Spleen (tissue), 13 donors: ENCODE measurements at places on chromosomes 5 and 9.

GRCh38 chr5:40832345-40832744, 2.7 kb downstream of the RPL37 start:
- no peak for DNase-seq

DNA sequence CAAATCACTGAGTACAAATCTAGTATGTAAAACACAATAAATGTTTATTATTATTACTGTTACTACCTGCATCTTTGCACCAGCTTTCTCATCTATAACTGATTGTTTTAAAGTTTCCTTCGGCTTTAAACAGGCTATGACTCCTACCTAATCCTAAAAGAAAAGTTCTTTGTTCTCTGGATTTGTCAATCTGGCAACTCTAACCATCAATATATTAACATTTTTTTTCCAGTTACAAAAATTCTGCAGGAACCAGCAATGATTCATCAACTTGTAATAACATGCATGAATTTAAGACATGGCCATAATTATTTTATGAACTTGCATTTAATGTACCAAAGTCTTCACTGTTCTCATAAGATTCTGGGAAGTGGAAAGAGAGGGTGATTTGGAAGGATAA, 228.5 kb downstream of the PIK3R1 start:
- no peak for DNase-seq

- no peak for DNase-seq
Observed at GRCh38 chr5:65926893-65927292, 518 bp downstream of the ERBIN start.

- no peak for DNase-seq
Observed at GRCh38 chr5:107282061-107282460, 388.7 kb downstream of the EFNA5 start.

DNA sequence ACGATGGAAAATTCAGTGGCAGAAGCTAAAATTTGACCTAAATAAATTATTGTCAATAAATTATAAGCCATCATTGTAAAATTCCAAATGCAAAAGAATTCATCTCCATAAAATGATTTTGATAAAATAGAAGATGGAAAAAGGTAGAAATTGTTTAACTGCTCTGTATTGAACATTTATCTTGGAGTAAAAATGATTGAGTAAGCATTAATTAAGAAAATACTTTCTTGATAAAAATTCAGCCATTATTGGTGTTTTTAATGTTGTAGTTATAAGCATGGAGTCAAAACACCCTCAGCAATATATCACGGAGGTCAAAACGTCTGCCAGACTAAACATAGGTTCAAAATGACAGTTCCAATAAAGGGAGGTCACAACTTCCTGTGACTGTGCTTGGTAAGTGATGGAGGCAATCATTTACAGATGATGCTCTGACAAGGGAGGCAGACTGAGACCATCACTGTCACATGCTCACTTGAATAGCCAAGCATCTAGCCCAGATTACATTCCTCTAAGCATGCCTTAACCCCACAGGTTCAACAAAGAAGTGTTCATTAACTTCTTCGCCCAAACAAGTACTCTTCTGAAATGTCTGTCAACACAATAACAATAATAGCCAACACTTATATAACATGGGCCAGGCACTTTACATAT, 69.5 kb downstream of the SH3TC2 start:
- DNase-seq = no peak

DNA sequence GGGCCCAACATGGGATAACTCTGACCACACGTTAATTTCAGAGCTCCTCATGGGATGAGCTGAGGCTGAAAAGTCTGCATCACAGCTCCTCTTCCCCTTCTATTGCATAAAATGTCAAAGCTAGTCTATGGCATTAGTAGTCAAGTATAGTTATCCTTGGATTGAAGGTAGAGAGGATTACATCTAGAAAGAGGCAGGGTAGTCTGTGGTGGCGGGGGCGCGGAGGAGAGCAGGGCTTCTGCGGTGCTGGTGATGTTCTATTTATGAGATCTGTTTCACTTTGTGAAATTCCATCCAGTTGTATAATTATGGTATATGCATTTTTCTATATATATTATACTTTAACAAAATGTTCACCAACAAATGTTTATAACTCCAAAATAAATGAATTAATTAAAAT, 329.5 kb upstream of the GRAMD2B start:
- DNase-seq = no peak

DNA sequence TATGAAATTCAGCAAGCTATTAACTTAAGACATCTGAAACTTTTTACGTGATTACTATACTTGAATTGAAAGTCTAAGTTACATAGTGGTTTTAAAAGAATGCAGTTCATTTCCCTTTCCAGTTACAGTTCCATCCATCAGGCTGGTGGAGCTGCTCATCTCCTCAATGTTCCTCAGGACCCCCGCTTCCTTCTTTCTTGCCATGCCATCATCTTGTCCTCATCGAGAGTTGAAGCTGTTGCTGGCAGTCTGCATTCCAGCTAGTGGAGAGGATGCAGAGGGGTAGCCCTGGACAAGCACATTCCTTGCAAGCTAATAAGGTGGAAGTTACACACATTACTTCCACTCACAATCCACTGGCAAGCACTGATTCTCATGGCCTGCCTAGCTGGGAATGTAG, 8.8 kb upstream of the RNF183 start:
- DNase-seq = no peak

- DNase-seq = no peak
Observed at GRCh38 chr5:112630246-112631009, 107.3 kb upstream of the APC start.

- DNase-seq = no peak
Observed at GRCh38 chr5:129899454-129899853, 4.8 kb upstream of the CHSY3 start.

GRCh38 chr9:27715651-27716050, 142.4 kb upstream of the C9orf72 start:
- no peak for DNase-seq
